ENCODE measurements at places on chromosomes 5 and 9.

- H3K36me3 ChIP-seq, result peaks cover 14% of the 10 kb centered on the region
- no peaks in the 10 kb centered on the region for H3K27me3 ChIP-seq
- H3K4me1 ChIP-seq, result 0 out of 2 replicates have a peak, but pooled peaks cover 2% of the 10 kb centered on the region
- H3K4me3 ChIP-seq, result no peak overlapping the region
- DNase-seq, result no peak
- no peak overlapping the region for H3K27ac ChIP-seq
These were observed 390.6 kb downstream of the CDH9 start for GRCh38 chr5:26647781-26648180.

- H3K4me3 ChIP-seq, result no peak overlapping the region
- no peaks in the 10 kb centered on the region for H3K27me3 ChIP-seq
- H3K27ac ChIP-seq, result peak overlapping the region; percentile 82
- peaks cover 63% of the 10 kb centered on the region for H3K4me1 ChIP-seq
These were observed 30.0 kb downstream of the RAPGEF1 start for GRCh38 chr9:131709771-131710431.

DNA sequence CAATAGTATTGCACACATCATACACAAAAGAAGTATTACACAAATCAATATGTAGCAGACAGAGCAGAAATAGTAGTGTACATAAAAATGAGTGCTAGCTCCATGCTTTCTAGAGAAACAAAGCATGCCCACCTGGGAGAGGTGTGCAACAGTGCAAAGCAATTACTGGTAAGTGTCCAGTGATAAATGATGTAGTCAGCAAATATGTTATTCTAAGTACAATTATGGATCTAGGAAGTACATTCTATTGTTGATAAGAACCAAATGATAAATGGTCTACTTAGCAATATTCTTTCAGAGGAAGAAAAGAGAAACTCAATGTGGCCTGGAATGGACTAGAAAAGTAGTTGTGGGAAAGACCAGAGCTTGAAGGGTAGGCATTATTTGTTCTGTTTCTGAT is 188.6 kb downstream of the HINT1 start:
- peaks cover 33% of the 10 kb centered on the region for H3K4me1 ChIP-seq
- peaks cover 16% of the 10 kb centered on the region for H3K36me3 ChIP-seq
- H3K27ac ChIP-seq, result no peak overlapping the region
- H3K4me3 ChIP-seq, result no peak overlapping the region

DNA sequence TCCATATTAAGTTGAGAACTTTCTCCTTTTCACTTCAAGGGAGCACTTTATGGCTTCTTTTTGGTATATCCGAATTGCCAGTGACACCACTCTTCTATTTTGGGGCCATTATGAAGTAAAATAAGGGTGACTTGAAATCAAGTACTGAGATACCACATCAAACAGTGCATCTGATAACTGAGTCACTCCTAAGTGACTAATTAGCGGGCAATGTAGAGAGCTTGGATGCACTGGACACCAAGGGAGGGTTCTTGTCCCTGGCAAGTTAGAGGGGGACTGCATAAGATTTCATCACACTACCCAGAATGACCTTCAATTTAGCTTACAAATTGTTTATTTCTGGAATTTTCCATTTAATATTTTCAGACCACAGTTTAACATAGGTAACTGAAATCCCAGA is 813.9 kb upstream of the CDH10 start:
- peaks cover 39% of the 10 kb centered on the region for H3K4me1 ChIP-seq
- H3K4me3 ChIP-seq, result no peak overlapping the region
- no peak for DNase-seq
- peaks cover 21% of the 10 kb centered on the region for H3K36me3 ChIP-seq
- no peaks in the 10 kb centered on the region for H3K27me3 ChIP-seq

GRCh38 chr9:74595286-74595685 is 98.2 kb downstream of the RORB start:
- H3K27ac ChIP-seq, result no peak overlapping the region
- no peak for DNase-seq
- no peaks in the 10 kb centered on the region for H3K27me3 ChIP-seq
- H3K36me3 ChIP-seq, result no peaks in the 10 kb centered on the region

GRCh38 chr9:136141682-136142413 is 23.2 kb upstream of the TMEM250 start:
- peak; percentile 15 for DNase-seq
- H3K27ac ChIP-seq, result no peak overlapping the region
- peaks cover 12% of the 10 kb centered on the region for H3K4me1 ChIP-seq

GRCh38 chr9:4298255-4299004 is 1.4 kb downstream of the GLIS3 start:
- no peaks in the 10 kb centered on the region for H3K36me3 ChIP-seq
- peak overlapping the region; percentile 88 for H3K4me3 ChIP-seq
- peaks cover 19% of the 10 kb centered on the region for H3K4me1 ChIP-seq

DNA sequence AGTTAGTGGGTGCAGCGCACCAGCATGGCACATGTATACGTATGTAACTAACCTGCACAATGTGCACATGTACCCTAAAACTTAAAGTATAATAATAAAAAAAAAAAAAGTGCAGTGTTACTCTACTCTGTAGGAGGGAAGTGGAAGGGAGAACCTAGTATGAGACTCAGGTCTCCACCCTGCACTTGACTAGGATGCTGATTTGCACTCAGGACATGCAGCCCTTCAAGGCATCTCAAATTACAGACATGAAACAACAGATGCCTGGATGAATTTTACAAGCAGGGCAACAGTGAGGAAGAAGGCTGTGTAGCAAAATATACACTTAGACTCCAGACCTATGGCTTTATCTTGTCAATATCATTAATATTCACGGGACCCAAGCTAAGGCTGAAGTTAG is 16.5 kb downstream of the TRIM32 start:
- no peak overlapping the region for H3K27ac ChIP-seq
- peaks cover 9% of the 10 kb centered on the region for H3K4me1 ChIP-seq

- no peaks in the 10 kb centered on the region for H3K36me3 ChIP-seq
- no peaks in the 10 kb centered on the region for H3K27me3 ChIP-seq
- DNase-seq, result no peak
- H3K27ac ChIP-seq, result no peak overlapping the region
- H3K4me1 ChIP-seq, result peaks cover 12% of the 10 kb centered on the region
These were observed 509.4 kb downstream of the IRX1 start for GRCh38 chr5:4104831-4105597.

DNA sequence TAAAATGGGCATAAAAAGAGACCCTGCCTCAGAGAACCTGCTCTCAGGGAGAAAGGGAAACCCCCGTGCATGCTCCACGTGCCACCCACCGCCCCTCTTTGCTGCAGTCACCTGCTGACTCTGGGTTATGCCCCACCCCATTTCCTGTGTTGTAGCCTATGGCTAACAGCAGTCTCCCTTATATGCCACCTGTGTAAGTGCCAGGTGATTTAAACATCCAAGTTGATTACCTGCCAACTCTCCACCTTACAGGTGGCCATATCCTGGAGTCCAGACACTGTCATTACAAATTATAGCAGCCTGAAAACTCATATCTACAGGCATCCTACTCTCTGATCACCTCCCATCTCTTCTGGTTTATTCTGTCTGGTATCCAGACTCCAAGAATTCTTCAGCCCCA is 242.6 kb downstream of the HSPA4 start:
- H3K27me3 ChIP-seq, result no peaks in the 10 kb centered on the region
- H3K4me1 ChIP-seq, result peaks cover 4% of the 10 kb centered on the region
- no peak overlapping the region for H3K27ac ChIP-seq

GRCh38 chr5:149961957-149962409 is 1.4 kb downstream of the SLC26A2 start:
- DNase-seq, result no peak
- H3K4me3 ChIP-seq, result peak overlapping the region; percentile 79
- peaks cover 19% of the 10 kb centered on the region for H3K4me1 ChIP-seq
- H3K36me3 ChIP-seq, result no peaks in the 10 kb centered on the region
- peaks cover 8% of the 10 kb centered on the region for H3K27me3 ChIP-seq

GRCh38 chr5:61916621-61917620 is 389.1 kb upstream of the KIF2A start:
- H3K36me3 ChIP-seq, result peaks cover 14% of the 10 kb centered on the region
- H3K27ac ChIP-seq, result no peak overlapping the region
- no peak for DNase-seq
- no peaks in the 10 kb centered on the region for H3K27me3 ChIP-seq

DNA sequence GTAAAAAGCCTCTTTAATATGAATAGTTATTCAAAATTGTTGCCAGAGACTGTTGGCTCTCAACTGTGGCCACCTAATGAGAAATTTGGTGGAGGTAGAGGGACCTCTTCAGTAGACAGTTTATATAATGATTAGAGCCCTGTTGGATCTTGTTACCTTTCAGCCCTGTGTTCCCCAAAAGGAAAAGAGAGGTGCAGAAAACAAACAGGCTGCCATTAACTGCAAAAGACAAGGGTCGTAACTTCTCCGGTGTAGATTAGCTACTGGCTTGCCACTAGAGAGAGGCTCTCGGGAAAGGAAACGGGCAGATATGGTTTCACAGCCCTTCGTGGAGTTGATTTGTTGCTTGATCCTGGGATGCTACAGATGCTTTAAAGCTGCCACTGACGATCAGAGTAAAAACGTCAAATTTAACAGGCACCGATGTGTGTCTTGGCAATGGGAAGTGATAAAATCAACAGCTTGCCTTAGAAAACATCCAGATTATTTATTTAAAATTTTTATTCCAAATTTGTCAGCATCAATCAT is 7.8 kb downstream of the FST start:
- no peak overlapping the region for H3K27ac ChIP-seq
- DNase-seq, result no peak
- no peaks in the 10 kb centered on the region for H3K27me3 ChIP-seq
- no peak overlapping the region for H3K4me3 ChIP-seq
- peaks cover 8% of the 10 kb centered on the region for H3K4me1 ChIP-seq
- H3K36me3 ChIP-seq, result peaks cover 26% of the 10 kb centered on the region

DNA sequence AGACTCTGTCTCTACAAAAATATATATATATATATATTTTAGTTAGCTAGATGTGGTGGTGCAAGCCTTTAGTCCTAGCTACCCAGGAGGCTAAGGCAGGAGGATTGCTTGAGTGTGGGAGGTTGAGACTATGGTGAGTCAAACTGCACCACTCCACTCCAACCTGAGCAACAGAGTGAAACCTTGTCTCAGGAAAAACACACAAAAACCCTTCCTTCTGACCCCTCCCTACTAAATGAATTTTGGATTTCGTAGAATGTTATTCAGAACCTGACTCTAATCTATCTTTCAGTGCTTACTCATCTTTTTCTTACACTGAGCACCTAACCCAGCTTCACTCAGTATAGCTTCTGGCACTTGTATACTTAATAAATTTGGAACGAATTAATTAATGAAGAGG is 35.2 kb upstream of the IL7R start:
- no peak for DNase-seq
- H3K36me3 ChIP-seq, result no peaks in the 10 kb centered on the region
- no peak overlapping the region for H3K27ac ChIP-seq

DNA sequence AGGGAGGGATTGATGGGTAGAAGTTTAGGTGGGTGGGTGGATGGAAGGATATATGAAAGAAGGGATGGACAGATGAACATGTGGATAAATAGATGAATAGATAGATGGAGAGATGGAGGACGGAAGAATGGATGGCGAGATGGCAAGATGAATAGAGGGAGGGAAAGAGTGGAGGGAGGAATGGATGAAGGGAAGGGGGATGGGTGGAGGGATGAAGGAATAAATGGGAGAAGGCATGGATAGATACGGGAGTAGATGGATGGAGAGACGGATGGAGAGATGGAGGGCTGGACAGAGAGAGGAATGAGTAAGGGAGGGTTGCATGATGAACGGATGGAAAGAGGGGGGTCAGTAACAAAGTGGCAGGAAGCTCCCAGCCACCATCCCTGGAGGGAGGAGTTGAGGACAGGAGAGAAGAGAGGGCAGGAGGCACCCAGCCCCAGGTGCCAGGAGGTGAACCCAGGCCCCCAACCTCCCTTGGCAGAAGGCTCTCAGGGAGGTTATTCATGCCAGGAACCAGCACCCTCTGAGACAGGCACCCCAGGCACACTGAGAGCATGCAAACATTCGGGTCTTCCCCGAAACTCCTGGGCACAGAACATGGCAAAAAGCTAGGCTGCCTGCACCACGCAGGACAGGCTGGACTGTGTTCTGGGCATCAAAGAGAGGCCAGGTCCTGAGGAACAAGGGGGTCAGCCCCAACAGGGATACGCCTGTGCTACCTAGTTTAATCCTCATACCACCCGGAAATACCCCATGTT is 9.1 kb downstream of the SARDH start:
- peaks cover 2% of the 10 kb centered on the region for H3K36me3 ChIP-seq
- peaks cover 2% of the 10 kb centered on the region for H3K4me1 ChIP-seq
- no peak overlapping the region for H3K4me3 ChIP-seq
- H3K27ac ChIP-seq, result no peak overlapping the region

GRCh38 chr9:128819716-128820664 is 1.7 kb downstream of the ENDOG start:
- peaks cover 3% of the 10 kb centered on the region for H3K4me1 ChIP-seq
- peaks cover 23% of the 10 kb centered on the region for H3K36me3 ChIP-seq
- H3K27me3 ChIP-seq, result no peaks in the 10 kb centered on the region
- no peak overlapping the region for H3K27ac ChIP-seq

- no peak overlapping the region for H3K4me3 ChIP-seq
- no peak overlapping the region for H3K27ac ChIP-seq
- H3K4me1 ChIP-seq, result peaks cover 5% of the 10 kb centered on the region
- H3K27me3 ChIP-seq, result no peaks in the 10 kb centered on the region
- no peak for DNase-seq
These were observed 58.7 kb upstream of the ZNF354B start for GRCh38 chr5:178801021-178801420.

GRCh38 chr5:130078661-130079060 is 174.4 kb downstream of the CHSY3 start:
- H3K27me3 ChIP-seq, result no peaks in the 10 kb centered on the region
- no peak overlapping the region for H3K27ac ChIP-seq
- H3K4me3 ChIP-seq, result no peak overlapping the region
- peaks cover 7% of the 10 kb centered on the region for H3K4me1 ChIP-seq
- H3K36me3 ChIP-seq, result no peaks in the 10 kb centered on the region

- peaks cover 17% of the 10 kb centered on the region for H3K27me3 ChIP-seq
- no peak overlapping the region for H3K27ac ChIP-seq
- DNase-seq, result no peak
- H3K4me3 ChIP-seq, result no peak overlapping the region
- no peaks in the 10 kb centered on the region for H3K36me3 ChIP-seq
These were observed 4.7 kb upstream of the MYMK start for GRCh38 chr9:133529457-133529856.

DNA sequence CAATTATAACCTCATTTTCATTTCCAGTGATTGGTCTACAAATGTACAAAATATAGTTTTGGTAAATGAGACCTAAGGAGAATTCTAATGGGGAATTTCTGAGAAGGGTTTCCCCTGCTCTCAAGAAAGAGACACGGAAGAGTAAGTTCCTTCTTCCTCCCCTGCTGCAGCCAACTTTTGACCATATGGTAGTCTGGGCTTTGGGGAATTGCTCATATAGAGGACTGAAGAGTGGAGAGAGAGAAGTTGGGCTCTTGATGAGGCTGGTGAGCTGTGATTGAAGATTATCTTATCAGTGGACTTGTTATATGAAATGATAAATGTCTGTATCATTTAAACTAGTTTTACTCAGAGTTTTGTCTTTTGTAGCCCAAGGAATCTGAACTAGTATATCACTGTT is 4.3 kb upstream of the LNPEP start:
- peaks cover 14% of the 10 kb centered on the region for H3K4me1 ChIP-seq
- no peak overlapping the region for H3K4me3 ChIP-seq
- DNase-seq, result no peak
- no peaks in the 10 kb centered on the region for H3K36me3 ChIP-seq

GRCh38 chr9:130843049-130843908 is 8.2 kb downstream of the ABL1 start:
- H3K4me3 ChIP-seq, result no peak overlapping the region
- H3K36me3 ChIP-seq, result no peaks in the 10 kb centered on the region
- no peaks in the 10 kb centered on the region for H3K27me3 ChIP-seq
- peak overlapping the region; percentile 67 for H3K27ac ChIP-seq
- peaks cover 88% of the 10 kb centered on the region for H3K4me1 ChIP-seq
- DNase-seq, result no peak

Data from WTC11 (cell line).